ENCODE measurements at places on chromosomes 13 and 19.

- peaks cover 43% of the 10 kb centered on the region for H3K4me1 ChIP-seq
- no peak for ATAC-seq
- peak overlapping the region; percentile 78 for H3K27ac ChIP-seq
- no peaks in the 10 kb centered on the region for H3K27me3 ChIP-seq
- no peaks in the 10 kb centered on the region for H3K36me3 ChIP-seq
These were observed 68.4 kb downstream of the ALOX5AP start for GRCh38 chr13:30803749-30804148.

GRCh38 chr13:112583592-112584277 is 4.2 kb downstream of the TUBGCP3 start:
- no peak for ATAC-seq
- H3K27me3 ChIP-seq = no peaks in the 10 kb centered on the region
- H3K27ac ChIP-seq = no peak overlapping the region
- H3K36me3 ChIP-seq = no peaks in the 10 kb centered on the region
- no peak overlapping the region for H3K4me3 ChIP-seq
- H3K4me1 ChIP-seq = no peaks in the 10 kb centered on the region

DNA sequence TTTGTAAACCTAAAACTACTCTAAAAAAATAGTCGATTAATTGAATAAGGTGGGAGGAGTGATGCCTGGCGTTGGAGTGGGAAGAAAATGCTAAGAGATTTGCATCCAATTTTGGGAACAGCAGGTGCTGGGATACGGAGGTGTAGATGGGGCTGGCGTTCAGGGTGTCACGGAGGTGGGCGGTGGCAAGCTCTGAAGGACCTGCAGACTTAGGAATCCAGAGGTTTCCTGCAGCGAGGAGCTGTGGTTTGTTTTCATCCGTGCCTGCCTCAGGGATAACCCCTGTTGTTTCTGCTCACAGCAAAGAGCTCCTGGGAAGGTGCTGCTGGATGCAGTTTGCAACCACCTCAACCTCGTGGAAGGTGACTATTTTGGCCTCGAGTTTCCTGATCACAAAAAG is 166.4 kb upstream of the RNF113B start:
- no peak overlapping the region for H3K4me3 ChIP-seq
- H3K27me3 ChIP-seq = no peaks in the 10 kb centered on the region
- no peak for ATAC-seq
- no peaks in the 10 kb centered on the region for H3K36me3 ChIP-seq
- H3K4me1 ChIP-seq = peaks cover 5% of the 10 kb centered on the region

- peaks cover 5% of the 10 kb centered on the region for H3K36me3 ChIP-seq
- ATAC-seq = no peak
- no peak overlapping the region for H3K27ac ChIP-seq
These were observed 1.1 kb upstream of the SHD start for GRCh38 chr19:4278010-4278409.

DNA sequence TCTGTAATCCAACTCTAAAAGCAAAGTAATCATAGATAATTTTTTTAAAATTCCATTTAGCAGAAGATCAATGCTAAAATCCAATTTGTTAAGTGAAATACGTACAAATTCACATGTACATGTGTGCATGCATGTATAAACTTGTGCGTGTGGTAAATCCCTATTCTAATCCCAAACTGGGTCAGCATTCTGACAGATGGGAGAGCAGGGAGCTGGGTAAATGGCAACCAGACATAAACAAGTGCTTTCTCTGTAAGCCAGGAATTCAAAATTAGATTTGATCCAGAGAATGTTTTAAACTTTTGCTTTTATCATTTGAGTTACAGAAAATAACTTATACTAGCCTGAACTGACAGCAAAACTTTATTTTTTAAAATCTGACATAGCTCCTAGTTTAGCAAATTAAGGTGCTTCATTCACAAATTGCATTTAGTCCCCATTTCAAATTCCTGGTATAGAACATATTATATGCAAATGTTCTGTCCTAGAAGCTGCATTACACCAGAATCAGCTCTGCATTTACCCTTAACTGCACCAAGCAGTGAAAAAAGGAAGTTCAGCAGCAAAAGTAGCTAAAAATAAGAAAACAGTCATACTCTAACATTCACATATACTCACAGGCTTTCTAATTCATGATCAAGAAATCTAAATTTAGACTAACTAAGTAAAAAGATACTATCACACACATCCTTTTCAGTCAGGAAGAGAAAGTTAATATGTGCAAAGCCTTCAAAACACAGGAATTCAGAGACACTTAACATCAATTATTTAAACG is 32.6 kb downstream of the UBL3 start:
- H3K27ac ChIP-seq = no peak overlapping the region
- H3K27me3 ChIP-seq = no peaks in the 10 kb centered on the region
- no peaks in the 10 kb centered on the region for H3K36me3 ChIP-seq
- H3K4me3 ChIP-seq = no peak overlapping the region
- peaks cover 9% of the 10 kb centered on the region for H3K4me1 ChIP-seq
- ATAC-seq = no peak

DNA sequence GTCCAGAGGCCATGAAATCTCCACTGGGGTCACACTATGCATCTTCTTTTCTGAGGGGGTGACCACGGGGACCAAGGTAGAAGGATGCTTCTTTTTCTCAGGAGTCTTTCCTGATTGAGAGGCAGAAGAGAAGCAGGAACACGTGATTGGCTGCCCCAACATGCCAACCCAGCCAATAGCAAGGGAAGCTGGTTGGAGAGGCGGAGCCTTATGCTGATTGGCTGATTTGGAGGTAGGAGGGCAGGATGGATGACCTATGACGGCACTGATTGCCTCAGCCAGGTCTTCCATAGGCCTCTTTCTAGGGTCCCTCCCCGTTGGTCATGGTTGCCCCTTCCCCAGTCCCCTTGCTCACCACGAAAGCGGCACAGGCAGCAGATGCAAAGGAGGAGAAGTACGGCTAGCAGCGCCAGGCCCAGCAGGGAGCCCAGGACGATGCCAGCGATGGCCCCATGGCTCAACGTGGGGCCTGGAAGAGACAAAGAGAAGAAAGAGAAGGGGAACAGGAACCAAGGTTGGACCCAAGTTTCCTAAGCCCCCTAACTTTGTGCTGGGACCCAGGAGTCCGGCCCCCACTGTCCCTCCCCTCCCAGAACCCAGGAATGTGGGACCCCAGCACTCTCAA is 8.0 kb downstream of the VSIG10L start:
- no peaks in the 10 kb centered on the region for H3K4me1 ChIP-seq
- H3K27ac ChIP-seq = no peak overlapping the region
- H3K27me3 ChIP-seq = peaks cover 33% of the 10 kb centered on the region
- H3K36me3 ChIP-seq = peaks cover 43% of the 10 kb centered on the region

All from gastroesophageal sphincter (tissue), 4 donors.